T-helper 2 cell treated with Interferon-gamma antibody and Interleukin-4, amounts not matched to agents 5 μg/mL and 100 μg/mL, for 36 hours (primary cell): ENCODE measurements at places on chromosomes 4 and X.

GRCh38 chr4:74109870-74110605 is 11.0 kb upstream of the CXCL2 start:
- DNase-seq = no peak

GRCh38 chr4:8534129-8534528 is 46.1 kb upstream of the GPR78 start:
- no peak for DNase-seq

GRCh38 chr4:3634894-3635820 is 102.9 kb upstream of the LRPAP1 start:
- no peak for DNase-seq

DNA sequence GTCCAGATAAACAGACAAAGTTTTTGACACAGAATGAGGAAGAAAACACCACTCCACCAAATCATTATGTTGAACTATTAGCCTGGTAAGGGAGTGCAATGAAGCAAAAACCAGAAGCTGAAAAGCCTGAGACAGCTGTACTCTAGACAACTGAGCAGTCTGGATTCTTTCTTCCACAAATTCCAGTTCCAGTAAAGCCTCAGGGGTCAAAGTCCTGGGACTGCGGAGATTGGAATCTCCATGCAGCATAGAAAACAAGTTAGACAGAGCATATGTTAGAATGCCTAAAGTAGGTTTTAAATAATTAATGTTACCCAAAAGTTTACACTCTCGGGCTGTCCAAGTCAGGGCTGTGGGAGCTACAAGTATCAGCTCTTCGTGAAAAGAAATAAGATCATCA is 263.2 kb downstream of the TECRL start:
- DNase-seq = no peak

DNA sequence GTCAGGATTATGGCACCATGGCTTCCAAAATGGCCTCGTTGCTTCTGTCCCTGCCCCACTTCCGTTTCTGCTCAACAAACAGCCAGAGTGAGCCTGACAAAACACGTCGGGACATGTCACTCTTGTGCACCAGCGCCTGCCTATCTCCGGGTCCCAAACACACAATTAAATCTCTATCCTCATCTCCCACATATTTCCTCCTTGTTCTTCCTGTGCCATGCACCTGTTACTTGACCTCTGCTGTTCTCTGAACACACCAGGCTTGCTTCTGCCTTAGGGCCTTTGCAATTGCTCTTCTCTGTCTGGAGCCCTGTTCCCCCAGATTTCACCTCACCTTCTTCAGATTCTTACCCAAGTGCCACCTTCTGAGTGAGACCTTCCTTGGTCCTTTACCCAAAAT is 12.7 kb upstream of the CD38 start:
- no peak for DNase-seq

GRCh38 chr4:31021008-31021407 is 300.8 kb downstream of the PCDH7 start:
- no peak for DNase-seq

DNA sequence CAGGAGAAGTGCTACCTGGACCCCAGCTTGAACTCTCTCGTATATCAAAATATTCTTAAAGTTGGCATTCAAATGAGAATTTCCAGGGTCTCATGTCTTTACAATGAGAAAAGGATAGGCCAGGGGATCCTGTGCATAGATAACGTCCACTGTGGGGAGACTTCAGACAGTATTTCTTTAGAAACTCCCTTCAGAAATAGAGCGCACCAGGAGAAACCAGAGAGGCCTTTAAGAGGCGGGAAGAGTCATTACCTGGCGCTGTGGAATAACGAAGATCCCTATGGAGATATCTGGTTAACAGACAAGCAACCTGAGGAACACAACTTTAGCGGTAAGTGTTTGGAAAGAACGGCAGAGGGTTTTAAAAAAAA is 600 bp downstream of the RADX start:
- no peak for DNase-seq
